HS-27A (cell line): ENCODE measurements at places on chromosomes 5 and 9.

- DNase-seq = no peak
Observed at GRCh38 chr9:122228191-122228567, 578 bp downstream of the LHX6 start.

GRCh38 chr5:97338729-97339128 lies 155.7 kb upstream of the RIOK2 start:
- no peak for DNase-seq

DNA sequence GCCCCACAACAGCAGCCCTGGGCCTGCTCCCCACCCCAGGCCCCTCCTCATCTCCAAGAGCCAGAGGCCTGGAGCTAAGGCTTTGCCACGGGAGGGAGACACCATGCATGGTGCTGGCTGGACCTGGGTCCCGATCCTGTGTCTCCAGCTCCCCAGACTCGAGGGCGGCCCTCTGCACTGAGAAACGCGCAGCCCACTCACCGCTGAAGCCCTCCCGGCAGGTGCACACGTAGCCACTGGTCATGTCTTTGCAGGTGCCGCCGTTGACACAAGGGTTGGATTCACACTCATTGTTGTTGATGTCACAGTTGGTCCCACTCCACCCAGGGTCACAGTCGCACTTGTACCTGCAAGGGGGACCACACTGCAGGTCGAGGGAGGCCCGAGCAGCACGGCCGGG lies 30.4 kb upstream of the SEC16A start:
- DNase-seq = no peak

DNA sequence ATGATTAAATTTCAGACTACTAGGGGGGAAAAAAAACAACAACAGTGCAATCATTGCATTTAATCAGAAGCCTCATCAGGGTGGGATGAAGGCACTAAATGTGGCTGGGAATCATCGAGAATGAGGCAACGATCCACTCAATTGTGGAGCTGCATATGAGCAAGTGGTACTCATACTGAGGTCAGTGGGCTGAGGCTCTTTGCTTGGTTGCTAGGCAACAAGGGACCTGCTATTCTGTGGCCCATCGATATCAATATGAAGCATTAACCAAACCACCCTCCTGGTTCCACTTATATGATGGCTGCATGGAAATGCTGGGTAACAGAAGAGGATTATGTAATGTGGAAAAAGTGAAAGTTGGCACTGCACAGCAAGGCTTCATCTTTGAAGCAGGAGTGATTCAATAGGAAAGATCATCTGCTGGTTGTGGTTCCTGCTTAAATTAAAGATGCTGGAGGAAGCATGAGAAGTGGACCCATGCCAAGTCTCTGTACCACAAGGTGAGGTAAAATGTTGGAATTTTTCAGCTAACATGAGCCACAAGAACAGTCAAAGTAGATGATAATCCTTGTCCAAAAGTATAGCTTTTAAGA lies 159.8 kb upstream of the HMHB1 start:
- DNase-seq = no peak

GRCh38 chr9:114223564-114224246 lies 68.4 kb downstream of the COL27A1 start:
- DNase-seq = peak; percentile 38

GRCh38 chr5:148825716-148826052 lies 727 bp upstream of the ADRB2 start:
- no peak for DNase-seq

GRCh38 chr9:91562416-91562815 lies 138.8 kb upstream of the NFIL3 start:
- DNase-seq = no peak

- no peak for DNase-seq
Observed at GRCh38 chr5:32475334-32476097, 31.0 kb upstream of the ZFR start.
